ENCODE measurements at places on chromosomes 12 and 14.
A peak's percentile ranks its signal among the peaks of the same experiment; 100 is the strongest.

DNA sequence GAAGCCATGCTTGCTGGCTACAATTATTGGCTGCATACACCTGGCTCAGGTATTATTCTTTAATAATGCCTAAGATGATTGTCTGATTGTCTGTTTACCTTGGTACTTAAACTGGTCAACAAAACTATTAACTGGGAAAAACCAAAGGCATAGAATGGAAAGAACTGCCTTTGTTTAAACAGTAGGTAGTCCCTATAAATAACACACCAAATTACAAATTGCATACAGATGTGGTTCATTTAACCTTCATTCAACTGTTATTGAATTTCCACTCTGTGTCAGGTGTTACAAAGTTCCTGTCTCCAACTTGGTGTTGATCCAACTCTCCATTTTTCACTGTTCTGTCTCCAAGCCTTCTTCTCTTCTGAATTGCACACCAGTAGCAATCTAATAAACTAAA lies 79.8 kb upstream of the FSCB start:
- no peak for DNase-seq

GRCh38 chr12:52306731-52307130 lies 14.5 kb downstream of the KRT83 start:
- DNase-seq: no peak

DNA sequence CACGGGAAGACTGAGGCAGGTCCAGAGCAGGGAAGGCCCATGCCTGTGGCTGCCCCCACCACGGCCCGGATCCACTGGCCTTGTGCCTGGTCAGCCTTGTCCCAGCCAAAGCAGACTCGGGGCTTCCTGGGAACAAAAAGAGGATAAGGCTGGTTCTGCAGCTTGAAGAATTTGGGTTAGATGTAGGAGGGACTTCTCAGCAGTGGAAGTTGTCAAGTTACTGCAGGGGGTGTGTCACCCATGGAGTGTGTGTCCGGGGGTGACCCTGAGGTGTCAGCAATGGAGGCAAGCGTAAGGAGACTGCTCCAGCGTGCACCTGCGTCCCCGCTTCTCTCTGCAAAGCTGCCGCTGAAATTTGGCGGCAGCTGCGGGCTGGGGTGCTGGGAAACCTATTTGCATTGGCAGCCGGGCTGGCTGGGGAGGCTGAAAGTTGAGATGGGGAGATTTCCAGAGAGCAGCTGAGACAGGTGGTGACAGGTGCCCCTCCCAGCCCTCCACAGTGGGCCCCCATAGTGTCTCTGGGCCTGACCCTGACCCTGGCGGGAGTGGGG lies 12.5 kb upstream of the TNFAIP2 start:
- no peak for DNase-seq

DNA sequence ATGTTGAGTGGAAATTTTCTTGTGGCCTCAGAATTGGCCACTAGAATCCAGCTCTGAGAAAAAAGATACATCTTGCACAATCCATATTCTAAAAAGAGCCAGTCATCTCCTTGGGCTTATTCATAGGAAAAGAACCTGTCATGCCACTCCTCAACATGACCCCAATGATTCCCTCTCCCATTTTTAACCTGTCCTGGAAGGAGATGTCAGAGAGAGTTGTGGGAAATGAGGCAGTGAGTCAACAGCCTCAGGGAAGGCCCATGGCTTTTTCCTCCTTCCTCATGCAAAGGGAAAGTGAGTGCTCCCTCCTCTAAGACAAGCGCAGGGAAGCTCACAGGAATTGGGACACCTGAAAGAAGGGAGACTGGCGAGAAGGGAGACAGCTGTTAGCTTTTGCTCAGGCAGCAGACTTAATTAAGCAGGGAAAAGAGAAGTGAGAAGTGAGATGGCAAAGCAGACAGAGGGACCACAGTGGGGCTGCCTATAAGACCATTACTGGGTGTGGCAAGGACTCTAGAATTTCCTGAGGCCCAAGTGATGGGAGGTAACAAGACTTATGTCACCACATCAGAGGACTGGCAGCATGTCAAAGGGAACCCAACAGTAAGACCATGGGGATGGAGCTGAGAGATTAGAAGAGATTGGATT lies 10.2 kb upstream of the DHRS7 start:
- no peak for DNase-seq

GRCh38 chr14:96811985-96812667 lies 14.9 kb downstream of the VRK1 start:
- DNase-seq: no peak

DNA sequence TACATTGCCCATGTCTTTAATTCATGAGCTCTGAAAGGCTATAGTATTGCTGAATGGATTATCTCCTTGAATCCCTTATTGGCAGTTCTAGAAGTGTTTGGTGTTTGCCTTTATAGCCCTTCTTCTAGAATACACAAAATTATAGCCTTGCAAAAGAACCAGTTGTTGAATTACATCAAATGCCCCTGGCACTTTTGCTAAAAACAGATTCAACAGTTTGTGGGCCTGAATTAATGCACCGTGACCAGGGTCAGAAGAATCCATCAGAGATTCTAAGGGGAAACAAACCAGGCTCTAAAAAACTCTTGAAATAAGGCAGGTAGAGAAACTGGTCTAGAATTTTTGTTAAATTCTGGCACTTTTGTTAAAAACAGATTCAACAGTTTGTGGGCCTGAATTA lies 197.8 kb downstream of the SOX5 start:
- no peak for DNase-seq

DNA sequence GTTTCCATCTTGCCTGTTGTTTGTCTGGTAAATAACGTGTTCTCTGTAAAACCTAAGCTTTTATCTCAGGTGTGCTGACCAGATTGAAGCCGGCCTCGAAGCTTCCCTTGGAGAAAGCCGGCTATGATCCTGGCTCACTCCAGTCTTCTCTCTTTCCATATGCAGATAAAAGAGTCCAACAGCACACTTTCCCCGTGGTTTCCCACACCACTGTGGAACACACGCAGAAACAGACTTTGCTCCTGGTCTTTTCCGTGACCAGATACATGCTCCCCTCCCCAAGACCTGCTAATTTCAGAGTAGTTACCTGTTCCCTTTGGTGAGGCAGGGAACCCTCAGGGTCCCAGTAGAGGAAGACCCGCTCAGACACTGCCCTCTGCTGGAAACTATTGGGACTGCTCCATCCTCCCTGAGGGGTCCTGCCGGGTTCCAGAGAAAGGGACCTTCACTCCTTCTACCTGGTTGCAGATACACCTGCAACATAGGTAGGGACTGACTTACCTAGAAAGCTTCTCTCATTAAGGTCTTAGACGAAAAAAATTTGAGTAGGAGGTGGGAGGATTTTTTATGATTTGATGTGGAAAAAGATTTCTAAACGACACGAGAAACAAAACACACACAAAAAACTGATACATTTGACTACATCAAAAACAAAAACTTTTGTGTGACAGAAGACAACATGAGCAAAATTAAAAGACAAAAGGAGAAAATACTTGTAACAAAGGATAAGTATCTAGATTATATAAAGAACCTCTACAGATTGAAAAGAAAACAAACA lies 415.4 kb upstream of the CCDC196 start:
- peak; percentile 54 for DNase-seq

DNA sequence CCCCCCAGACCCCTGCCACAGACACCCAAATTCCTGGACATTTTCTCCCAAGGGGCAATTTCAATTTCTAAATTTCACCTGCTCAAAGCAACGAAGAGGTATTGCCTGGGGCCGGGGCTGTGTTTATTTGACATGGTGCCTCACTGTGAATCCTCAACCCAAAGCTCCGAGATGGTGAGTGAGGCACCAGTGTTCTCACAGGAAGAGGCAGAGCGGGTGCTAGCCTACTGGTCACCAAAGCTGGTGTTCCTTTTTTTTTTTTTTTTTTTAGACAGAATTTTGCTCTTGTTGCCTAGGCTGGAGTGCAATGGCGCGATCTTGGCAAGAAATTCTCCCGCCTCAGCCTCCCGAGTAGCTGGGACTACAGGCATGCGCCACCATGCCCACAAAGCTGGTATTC lies 14.8 kb upstream of the SH2B3 start:
- no peak for DNase-seq

DNA sequence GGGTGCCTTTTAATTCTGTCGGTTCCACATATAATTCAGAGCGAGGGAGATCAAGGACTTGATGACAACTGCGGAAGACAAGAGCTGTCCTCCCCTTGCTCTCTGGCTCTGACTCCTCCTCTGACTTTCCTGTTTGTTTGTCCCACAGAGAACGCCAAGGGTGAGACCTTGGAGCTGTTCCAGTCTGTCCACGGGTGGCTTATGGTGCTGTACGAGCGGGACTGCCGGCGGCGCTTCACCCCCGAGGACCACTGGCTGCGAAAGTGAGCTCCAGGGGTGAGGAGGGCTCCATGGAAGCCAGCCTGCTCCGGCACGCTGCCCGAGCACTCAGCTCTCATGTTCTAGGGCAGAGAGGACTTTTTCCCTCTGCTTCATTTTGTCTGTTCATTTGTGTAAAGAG lies 32.8 kb downstream of the UBE3B start:
- DNase-seq: no peak

DNA sequence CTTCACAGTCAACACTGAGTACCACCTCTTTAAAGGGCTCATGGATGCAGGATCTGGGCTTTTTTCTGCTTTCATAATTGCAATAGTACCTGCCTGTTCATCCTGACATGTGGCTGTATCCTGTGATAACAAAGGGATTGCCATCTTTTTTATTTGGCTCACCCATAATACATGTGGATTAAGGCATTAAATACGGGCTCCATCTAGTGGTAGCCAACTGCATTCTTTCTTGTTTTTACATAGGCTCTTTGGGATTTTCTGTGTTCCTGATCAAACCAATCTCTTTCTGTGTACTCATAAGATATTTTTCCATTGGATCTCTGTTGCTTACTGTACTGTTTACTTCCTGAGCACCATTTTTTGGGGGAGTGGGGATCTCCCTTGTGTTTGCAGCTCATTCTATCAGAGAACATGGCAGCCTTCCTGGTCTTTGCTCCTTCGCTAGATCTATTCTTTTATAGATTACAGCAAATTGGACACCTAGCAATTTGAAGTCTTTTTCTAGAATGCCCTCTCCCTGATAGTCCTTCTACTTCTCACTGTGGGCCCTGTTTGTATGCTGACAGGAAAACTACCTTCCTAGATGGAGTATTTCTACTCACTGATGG lies 723.4 kb upstream of the MDGA2 start:
- DNase-seq: no peak

DNA sequence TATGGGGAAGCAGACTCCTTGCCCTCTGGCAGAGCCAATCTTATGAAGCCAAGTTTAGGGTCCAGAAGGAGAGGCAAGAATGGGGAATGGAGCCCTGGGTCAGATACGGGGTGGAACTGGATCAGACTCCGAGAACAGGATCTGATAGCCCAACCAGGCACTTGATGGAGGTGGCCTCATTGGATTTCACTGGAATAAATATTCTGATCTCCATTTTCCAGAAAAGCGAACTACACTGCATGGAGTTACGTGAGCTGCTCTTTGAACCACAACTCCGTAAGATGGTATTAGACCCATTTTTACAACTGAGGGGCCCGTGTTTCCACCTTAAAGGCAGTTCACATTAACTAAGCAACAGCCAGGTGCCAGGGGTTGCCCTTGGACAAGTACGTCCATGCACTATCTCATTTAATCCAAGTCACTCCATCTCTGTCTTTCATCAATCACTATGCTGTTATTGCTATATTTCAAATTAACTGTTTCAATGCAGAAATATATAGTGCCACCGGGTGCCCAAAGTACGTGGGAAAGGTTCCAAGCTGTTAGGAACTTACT lies 155.2 kb downstream of the BCL11B start:
- no peak for DNase-seq

- no peak for DNase-seq
Observed at GRCh38 chr14:85417396-85417795, 112.5 kb upstream of the FLRT2 start.

DNA sequence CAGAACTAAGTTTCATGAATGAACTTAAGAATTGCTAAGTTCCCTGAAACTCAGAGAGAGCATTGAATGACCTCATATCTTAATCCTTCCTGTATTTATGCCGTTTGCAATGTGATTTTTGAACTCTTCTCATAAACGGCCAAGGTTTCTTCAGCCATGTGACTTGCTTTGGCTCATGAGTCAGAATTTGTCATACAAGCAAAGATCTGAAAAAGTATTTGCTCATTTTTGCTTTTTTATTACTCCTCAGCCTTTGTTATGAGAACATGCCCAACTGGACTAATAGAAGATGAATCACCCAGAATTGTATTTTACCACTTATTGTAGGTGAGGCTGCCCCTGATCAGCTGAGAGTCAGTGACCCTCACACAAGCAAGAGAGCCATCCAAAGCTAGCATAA lies 693.8 kb downstream of the BCL11B start:
- no peak for DNase-seq

- DNase-seq: no peak
Observed at GRCh38 chr14:64447876-64448670, 17.2 kb upstream of the AKAP5 start.

- no peak for DNase-seq
Observed at GRCh38 chr12:27913999-27914614, 58.4 kb downstream of the PTHLH start.

DNA sequence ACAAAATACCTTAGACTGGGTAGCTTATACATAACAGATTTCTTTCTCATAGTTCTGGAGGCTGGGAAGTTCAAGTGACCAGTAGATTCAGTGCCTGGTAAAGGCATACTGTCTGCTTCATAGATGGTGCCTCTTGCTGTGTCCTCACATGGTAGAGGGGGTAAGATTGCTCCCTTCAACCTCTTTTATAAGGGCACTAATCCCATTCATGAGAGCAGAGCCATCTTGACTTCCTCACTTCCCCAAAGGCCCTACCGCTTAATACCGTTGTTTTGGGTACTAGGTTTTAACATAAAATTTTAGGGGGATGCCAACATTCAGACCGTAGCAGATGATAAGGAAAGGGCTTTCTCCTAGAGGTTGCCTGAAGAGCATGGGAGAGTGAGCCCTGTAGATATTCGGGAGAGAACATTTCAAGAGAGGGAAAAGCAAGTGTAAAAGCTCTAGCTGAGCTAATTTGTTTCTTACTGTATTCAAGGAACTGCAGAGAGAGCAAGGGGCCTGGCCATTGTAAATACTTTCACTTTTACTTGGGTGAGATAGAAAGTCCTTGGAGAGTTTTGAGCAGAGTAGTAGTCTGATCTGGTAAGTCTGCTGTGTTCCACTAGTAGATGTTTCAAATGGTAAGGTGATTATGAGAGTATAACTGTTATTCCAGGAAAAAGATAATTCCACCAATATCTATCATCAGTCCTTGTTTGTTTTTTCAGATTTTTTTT lies 27.3 kb downstream of the FRS2 start:
- DNase-seq: no peak

- DNase-seq: no peak
Observed at GRCh38 chr12:63917864-63918799, 73.6 kb downstream of the SRGAP1 start.

GRCh38 chr14:101820283-101820798 lies 58.8 kb downstream of the PPP2R5C start:
- peak; percentile 40 for DNase-seq

Data from stimulated activated naive CD4-positive, alpha-beta T cell treated with Interleukin-2 at 50 U/mL for 16 hours (primary cell).